ENCODE measurements at places on chromosomes 13 and 19.

DNA sequence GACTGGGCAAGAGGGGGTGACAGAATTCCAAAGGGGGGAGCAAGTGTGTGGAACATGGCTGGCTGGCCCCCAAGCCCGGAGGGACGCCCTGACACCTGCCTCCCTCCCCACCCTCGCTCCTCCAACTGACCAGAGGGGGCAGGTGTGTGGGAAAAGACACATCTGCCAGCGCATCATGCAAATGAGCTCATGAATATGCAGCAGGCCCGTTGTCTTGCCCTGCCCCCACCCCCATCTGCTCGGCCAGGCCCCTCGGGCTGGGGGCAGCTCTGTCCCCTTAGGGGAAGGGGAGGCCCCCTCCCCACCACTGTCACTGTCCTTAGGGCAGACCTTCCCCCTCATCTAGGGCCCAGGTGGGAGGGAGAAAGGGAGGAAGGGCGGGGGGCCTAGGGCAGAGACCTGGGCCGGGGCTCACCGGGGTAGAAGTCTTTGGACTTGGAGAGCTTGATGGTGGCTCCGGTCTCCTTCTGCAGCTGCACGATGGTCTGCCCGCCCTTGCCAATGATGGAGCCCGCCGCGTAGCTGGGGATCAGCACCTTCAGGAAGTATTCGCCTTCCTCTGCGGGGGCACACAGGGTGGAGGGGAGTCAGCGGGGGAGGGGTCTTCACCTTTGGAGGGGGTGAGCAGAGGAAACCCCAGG lies 12.9 kb downstream of the NOVA2 start:
- no peak for DNase-seq

DNA sequence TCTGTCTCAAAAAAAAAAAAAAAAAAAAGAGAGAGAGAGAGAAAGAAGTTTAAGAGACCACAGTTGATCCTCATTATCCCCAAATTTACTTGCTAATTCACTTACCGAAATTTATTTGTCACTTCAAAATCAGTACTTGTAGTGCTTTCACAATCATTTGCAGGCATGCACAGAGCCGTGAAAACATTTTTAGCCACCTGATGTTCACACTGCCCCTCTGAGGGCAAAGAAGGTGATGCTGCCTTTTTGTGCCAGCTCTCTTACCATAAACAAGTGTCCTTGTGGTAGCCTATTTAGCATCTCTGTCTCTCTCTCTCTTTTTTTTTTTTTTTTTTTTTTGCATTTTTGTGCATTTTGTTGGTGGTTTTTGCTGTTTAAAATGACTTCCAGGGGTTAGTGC lies 24.1 kb upstream of the CASP14 start:
- no peak for DNase-seq

GRCh38 chr19:16418597-16418962 lies 53.2 kb downstream of the EPS15L1 start:
- DNase-seq: no peak

GRCh38 chr19:10228920-10229319 lies 2.2 kb downstream of the S1PR2 start:
- DNase-seq: no peak

DNA sequence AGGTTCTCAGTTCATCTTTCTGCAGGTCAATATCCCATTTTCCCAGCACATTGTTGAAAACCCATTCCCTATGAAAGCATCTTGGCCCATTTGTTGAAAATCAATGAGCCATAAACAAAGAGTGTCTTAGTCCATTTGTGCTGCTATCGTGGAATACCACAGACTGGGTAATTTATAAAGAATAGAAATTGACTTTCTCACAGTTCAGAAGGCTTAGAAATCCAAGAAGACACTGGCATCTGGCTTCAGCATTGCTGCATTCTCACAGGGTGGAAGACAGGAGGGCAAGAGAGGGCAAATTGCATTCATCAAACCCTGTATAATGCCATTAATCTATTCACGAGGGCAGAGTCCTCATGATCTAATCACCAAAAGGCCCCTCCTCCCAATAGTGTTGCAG lies 34.1 kb downstream of the ZNF823 start:
- DNase-seq: no peak

DNA sequence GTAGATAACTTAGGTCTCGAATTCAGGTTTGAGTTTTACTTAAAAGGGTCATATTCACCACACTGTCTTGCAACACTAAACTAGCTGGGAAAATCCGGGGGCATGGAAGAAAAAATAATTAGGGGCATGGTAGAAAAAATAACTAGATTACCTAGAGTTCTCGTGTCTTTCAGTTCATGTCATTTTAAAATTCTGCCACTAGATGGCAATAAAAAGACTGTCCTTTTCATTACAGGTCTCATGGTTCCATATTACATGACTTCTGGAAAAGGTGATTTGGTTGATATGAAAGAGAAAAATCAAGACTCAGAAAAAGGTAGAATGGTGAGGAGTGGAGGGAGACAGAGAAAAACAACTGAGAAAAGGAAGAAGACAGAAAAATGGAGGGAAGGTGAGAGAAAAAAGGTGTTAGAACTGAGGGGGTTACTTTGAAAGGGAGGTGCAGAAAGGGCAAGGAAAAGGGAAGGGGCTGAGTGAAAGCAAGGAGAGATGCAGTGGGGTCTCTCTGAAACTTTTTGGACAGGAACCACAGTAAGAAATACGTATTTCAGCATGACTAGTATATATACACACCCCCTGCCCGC lies 299.0 kb downstream of the KLF12 start:
- no peak for DNase-seq

GRCh38 chr19:18397242-18398202 lies at the start of gene LRRC25:
LRRC25 (minus strand) TSS chr19:18397622; CDS start chr19:18396963, 659 bp downstream.
- DNase-seq: no peak

DNA sequence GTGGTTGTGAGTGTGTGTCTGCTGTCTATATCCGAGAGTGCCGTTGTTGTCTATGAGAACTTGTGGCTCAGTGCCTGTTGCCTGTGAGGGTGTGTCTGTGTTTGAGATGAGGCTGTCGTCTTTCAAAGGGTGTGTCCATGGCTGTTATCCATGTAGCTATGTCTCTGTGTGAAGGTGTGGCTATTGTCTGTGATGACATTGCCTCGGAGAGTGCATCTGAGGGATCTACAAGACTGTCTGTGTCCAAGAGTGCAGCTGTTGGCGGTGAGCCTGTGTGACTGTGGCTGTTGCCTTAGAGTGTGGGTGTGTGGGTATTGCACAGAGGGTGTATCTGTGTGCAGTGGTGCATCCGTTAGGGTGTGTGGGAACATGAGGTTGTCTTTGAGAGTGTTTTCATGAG lies 4.9 kb downstream of the NUMBL start:
- no peak for DNase-seq

DNA sequence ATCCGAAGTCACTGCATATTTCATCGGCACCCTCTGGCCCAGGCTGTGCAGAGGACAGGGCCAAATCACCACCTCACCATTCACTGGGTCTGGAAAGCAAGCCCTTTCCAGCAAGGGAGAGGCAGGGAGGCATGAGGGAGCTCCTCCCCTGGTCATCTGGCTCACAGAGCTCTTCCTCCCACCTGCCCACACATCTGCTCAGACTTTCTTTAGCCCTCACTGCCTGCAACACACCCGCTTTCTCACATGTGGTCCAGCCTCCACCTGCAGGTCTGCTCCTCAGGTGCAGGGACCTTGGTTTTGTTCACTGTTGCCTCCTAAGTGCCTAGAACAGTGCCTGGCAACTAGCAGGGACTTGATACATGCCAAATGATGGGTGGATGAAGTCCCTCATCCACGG lies 21.0 kb upstream of the SLC35E1 start:
- no peak for DNase-seq

DNA sequence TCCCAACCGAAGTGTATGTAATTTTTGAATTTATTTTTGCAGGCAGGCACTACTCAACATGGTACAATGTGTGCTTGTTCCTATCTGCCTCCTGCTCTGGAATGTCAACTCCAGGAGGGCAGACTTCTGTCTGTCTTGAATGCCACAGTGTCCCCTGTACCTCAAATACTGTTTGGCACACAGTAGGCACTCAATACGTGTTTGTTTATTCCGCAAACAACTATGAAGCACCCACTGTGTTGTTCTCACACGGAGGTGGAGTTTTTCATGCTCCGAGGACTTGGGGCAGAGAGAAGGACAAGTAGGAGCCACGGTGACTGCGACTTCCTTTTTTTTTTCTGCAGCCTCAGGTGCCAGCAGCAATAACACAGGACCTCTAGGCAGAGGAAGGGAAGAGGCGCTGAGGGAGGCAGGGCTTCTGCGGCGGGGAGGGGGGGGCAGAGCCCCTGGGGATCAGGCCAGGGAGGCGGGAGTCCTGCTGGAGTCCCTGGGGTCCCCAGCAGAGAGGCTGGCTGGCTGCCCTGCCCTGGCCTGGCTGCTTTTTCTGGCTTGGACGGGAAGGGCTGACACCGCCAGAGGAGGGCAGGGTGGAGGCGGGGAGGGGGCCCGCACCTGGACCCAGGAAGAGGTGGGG lies 29.3 kb upstream of the TNFAIP8L1 start:
- no peak for DNase-seq

DNA sequence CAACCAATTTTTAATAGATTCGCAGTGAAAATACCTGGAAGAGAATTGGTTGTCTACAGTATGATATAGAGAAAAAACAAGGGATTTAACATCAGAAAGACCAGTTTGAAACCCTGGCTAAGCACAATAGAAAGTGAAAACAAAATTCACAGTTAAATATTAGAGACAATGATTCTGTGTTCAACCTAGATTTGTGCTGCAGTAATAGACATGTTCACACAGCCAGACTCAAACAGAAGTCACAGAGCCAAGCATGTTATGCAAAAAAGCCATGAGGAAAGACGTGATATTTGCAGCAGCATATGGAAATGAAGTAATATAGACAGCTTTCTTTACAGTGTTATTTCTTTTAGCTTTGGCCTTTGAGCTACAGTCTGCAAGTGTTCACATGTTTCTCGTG lies 48.1 kb downstream of the SCEL start:
- no peak for DNase-seq

DNA sequence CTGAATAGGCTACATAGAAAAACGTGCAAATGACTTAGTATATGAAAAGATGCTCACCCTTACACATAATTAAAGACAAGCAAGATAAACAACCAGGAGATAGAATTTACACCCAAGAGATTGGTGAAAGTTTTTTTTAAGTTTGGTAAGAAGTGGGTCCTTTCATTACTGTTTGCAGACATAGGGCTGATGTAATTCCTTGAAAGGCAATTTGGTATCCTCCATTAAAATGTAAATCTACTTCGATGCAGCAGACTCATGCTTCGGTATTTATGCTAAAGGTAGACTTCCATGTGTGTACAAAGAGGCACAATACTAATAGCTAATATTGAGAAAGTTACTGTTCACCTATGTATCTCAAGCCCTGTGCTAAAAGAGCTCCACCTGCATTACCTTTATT lies 33.5 kb downstream of the CNMD start:
- no peak for DNase-seq

GRCh38 chr13:23320926-23321534 lies 112.5 kb downstream of the SACS start:
- no peak for DNase-seq

DNA sequence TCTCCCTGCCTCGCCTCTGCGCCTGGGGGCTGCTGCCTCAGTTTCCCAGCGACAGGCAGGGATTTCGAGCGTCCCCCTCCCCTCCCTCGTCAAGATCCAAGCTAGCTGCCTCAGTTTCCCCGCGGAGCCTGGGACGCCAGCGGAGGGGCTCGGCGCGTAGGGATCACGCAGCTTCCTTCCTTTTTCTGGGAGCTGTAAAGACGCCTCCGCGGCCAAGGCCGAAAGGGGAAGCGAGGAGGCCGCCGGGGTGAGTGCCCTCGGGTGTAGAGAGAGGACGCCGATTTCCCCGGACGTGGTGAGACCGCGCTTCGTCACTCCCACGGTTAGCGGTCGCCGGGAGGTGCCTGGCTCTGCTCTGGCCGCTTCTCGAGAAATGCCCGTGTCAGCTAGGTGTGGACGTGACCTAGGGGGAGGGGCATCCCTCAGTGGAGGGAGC lies 722 bp upstream of the ICAM1 start:
- DNase-seq: peak; percentile 38

DNA sequence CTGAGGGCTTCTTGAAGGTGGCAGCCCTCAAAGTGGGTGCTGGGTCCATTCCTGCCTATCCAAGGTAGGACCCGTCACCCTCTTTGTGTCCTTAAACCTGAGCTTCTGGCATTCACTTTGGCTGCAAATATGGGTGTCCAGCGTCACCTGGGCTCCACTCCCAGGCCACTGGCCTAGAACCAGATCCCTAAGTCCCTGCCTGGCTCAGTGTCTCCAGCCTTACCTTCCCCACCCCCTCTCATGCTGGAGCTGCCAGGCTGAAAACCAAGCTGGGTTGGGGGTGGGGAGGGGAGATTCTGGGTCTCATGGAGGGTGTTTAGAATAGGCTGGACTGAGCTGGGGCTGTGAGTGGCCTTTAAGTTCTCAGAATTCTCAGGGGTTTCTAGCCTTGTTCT lies 12.4 kb downstream of the PDE4A start:
- DNase-seq: no peak

GRCh38 chr19:2722541-2723344 lies 1.6 kb upstream of the DIRAS1 start:
- no peak for DNase-seq

DNA sequence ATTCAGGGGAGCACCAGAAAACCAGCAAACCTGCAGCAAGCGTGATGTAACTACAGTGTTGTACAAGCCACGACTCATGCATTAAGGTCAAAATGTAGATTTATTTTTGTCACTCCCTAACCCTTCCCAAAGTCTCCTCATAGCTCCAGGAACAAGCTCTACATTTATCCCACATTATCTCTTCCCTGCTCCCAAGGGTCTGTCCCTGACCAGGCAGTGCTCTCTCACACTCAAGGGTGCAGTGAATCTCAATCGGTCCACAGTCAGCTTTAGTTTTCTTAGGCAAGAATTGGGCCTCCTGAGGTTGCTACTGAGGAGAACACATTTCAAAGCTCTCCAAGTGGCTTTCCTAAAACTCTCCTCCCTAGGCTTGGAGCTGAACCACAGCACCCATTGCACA lies 219.4 kb downstream of the NHLRC3 start:
- DNase-seq: no peak

DNA sequence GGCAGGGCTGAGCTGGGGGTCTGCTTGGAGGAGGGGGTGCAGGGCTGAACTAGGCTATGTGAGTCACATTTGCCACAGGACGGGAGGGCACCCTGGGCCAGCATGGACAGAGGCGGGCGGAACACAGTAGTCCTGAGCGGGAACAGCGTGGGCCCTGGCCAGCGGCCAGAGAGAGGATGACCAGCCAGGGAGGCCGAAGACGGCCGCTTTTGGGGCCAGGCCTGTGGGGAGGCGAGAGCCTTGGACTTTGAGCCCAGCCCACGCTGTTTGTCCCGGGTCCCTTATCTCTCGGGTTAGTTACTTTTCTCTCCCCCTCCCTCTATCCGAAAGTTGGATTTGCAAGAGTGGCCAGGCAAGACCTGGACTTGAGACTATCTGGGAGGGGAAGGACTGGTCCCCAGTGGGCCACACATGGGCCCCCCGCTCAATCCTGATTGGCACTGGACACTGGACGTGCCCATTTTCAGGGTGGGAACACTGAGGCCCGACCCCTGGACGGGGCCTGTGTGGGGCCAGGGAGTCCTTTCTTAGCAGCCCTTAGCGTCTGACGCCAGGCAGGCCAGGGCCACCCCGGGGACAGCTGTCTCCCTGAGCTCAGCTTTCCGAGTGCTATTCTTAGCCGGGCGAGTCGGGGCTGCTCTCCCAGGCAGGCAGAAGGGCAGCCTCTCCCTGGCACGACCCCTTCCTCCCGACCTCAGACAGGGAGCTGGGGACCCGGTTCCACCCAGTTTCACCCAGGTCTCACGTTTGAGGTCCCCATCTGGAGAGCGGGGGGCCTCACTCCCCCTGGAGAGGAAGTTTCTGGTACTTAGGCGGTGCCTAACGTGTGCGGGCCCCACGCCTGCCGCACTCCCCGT lies 833 bp downstream of the GAMT start:
- no peak for DNase-seq
